ENCODE measurements at places on chromosomes 12 and 14. TPM values are rescaled to one million over a fixed set of nuclear protein-coding genes. Genes with fewer than 3 reads are reported as not detected.

DNA sequence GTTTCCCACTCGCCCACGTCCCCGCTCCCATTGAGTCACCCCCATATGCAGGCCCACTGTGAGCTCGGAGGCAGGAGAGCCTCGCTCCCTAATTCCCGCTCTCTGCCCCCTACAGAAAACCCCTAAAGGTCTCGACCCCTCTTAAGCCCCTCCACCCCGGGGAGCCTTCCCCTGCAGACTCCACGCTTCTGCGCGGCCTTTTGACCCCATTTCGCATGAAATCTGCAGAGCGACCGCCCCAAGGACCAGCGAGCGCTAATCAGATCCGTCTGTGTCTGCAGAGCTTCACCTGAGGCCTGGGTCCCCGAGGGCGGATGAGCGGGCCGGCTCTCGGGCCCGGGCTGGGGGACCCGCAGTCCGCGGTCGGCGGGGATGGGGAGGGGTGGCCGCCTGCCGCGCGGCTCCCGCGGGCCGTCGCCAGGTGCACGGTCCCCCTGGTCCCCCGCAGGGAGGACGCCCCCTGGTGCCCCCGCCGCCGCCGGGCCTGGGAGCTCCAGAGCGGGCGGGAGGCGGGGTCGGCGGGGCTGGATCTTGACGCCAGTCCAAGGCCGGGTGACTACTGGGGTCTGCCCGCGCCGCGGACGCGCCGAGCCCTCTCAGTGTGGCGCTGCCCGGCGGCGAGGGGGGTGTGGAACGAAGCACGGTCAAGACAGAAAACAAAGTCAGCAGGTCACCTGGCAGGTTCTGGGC lies 10.1 kb downstream of the BMP4 start:
- peaks cover 27% of the 10 kb centered on the region for H3K27me3 ChIP-seq
- H3K27ac ChIP-seq, result no peak overlapping the region
- no peak for DNase-seq

DNA sequence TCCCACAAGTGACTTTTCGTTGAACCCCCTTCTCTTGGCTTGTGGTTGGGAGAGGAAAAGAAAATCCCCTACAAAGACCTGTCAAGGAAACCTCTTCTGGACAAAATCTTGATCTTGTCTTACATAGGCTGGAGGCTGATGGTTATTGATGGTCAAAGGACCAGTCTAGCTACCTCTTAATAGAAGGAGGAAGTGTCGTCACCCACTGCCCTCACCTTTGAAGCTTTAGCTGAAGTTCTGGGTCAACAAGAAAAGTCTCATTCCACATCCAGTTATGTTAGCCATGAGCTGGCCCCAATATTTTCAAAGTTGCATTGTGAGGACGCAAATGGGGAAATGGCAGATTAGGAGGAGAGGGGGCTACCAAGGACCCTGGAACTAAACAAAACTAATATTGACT lies 6.2 kb upstream of the KSR2 start:
- peaks cover 19% of the 10 kb centered on the region for H3K27me3 ChIP-seq
- H3K4me1 ChIP-seq, result no peaks in the 10 kb centered on the region
- H3K4me3 ChIP-seq, result no peak overlapping the region

GRCh38 chr12:8785499-8785898 lies 36.9 kb upstream of the A2ML1 start:
- H3K27me3 ChIP-seq, result no peaks in the 10 kb centered on the region
- H3K4me3 ChIP-seq, result no peak overlapping the region
- H3K27ac ChIP-seq, result no peak overlapping the region

The C12orf50 gene
- total RNA-seq, result not detected
